ENCODE measurements at places on chromosomes 6 and 20.

DNA sequence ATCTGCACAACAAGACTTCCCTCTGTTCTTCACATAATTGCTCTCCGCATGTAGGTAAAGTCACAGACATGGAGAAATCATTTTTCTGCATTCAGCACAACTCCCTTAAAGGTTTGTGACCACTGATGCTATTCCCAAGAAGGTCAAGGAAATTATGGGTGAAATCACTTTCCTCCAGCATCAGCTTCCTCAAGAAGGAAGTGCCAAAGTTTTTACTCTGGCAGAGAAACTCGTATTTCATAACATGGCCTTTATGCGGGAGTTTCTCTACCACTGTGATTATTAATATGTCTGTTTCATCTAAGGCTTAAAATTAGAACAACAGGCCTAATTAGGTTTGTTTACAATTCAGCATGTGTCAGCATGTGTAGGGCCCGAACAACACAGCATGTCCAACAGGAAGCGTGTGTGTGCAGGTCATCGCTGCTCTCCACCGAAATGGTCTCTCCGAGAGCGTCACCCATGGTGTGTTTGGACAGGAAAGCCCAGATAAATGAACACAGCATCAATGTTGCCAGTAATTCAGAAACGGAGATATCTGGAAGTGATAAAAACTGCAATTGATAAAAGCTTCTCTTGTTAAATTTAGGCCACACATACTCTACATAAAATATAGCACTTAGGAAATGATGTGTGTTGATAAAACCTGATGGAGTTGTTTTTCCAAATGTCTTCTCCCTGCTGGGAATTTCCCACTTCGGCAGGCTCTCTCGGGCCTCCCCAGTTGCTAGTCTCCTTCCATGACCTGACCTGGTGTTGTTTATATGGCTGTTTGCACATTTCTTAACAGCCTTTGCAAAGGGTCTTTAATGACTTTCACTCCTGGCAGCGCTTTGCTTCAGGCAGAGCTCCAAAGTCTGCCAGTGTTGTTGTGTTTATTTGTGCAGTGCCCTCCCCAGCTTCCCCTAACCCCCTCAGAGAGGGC is 265.1 kb upstream of the CEP162 start:
- ATAC-seq: no peak

DNA sequence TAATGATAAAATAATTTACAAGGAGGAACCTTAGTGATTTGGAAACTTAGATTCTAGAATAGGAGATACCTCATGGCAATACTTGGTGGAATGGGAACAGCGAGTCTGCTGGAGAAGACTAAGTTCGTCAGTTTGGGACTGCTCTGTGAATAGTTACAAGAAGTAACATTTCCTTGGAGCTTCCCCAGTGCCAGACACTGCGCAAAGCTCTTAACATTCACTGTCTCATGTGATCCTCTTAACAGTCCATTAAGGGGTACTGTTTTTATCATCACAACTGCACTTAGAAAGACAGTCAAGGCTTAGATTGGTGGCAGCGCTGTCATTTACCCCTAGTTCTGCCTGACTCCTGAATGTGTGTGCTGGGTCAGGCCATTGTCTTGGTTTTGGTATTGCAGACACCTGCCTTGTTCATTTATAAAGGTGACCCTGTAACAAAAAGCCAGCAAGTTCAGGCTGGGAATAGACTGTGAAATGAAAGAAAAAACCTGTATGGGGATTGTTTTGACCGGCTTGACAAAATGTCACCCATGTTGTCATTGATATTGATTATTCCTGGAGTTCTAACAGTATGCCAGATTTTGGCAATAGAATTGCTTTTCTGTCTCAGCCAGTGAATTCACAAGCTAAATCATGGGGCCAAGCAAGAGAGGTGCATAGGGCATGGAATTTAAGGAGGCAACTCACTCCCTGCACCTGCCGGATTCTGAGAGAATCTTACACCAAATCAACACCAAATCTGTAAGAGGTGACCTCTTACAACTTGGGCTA is 118.4 kb downstream of the SASH1 start:
- ATAC-seq: no peak

DNA sequence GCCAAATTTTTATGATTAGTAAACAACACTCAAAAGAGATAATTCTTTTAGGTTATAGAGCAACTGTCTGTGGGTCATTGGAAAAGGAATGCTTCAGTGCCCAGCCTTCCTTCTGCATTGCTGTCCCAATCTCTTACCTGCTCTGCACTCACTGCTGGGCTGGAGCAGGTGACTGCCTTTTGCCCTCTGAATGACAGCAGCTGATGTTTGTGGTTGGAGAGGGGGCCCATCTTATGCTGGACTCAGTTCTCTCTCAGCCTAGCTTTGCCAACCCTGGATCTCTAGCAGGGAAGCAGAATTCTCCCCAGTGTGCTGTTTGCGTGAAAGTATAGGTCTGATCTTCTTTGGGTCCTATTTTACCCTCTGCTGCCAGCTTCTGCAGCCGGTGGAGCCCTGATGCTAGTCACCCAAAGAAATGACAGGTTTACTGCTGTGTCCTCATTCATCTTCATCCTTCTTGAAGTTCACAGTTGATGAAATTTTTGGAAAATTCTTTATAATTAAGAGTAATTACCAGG is 193.5 kb downstream of the ARID1B start:
- ATAC-seq: no peak

DNA sequence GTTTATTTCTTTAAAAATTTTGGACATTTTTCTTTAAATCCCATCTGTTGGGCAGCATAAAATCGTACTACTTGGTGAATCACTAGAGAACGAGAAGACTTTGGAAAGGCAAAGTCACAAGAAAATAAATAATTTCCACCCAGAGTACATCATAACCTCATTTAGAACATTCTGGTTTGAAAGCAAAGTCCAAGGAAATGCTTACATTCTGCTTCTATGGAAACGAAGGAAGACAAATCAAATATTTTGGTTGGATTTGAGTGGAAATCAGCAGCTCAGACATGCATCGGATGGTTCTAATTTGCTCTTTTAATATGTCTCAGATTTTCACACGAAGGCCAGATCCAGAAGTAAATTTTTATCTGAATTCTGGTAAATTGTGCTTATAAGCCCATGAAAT is 60.7 kb upstream of the LTV1 start:
- no peak for ATAC-seq

DNA sequence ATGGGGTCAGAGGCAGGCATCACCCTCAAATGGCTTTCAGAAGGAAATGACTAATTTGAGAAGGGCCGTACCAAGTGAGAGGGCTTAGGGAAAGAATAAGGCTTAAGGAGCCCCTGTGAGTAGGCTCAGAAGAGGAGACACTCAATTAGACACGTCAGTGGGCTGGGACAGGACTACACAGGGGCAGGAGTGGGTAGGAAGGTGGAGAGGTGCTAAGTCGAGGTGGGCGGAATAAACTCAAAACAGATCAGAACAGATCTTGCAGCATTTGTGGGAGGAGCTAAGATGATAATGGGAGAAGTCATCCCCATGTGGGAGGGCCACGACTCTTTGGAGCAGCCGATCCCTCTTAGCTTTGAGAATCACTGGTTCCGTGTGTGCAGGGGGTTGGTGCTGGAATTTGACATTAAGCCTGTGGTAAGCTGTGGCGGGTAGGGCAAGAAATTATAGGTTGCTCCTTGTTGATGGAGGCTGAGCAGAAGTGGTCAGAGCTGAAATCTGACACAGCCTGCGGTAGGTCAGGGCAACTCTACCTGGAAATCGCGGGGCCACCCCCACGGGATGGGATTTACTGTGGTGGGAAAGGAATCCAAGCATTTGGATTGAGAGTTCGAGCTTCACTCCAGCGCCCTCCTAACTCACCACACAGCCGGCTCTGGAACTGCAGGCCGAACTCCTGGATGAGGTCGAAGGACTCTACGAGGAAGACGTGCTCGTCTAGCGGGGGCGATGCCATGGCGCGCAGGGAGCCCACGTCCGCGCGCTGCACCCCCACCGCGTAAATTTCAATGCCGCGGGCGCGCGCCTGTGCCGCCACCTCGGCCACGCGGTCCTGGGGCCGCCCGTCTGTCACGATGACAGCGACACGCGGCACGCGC is 2.8 kb upstream of the RBPJL start:
- no peak for ATAC-seq

DNA sequence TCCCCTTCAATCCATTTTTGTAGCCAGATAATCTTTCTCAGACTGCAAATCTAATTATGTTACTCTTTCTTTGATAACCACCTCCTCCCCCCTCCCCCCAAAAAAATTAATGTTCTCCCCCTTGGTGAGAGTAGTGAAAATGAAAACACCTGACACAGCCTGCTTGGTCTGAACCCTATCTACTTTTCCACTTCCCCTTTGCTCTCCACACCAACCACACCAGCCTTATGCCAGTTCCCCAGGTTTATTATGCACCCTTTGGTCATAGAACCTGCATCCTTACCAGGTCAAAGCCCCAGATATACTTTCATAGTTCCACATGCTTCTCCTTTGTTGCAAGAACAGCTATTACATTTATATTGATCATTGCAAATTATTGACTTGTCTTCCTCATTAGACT is 19.4 kb downstream of the PFDN4 start:
- ATAC-seq: no peak

DNA sequence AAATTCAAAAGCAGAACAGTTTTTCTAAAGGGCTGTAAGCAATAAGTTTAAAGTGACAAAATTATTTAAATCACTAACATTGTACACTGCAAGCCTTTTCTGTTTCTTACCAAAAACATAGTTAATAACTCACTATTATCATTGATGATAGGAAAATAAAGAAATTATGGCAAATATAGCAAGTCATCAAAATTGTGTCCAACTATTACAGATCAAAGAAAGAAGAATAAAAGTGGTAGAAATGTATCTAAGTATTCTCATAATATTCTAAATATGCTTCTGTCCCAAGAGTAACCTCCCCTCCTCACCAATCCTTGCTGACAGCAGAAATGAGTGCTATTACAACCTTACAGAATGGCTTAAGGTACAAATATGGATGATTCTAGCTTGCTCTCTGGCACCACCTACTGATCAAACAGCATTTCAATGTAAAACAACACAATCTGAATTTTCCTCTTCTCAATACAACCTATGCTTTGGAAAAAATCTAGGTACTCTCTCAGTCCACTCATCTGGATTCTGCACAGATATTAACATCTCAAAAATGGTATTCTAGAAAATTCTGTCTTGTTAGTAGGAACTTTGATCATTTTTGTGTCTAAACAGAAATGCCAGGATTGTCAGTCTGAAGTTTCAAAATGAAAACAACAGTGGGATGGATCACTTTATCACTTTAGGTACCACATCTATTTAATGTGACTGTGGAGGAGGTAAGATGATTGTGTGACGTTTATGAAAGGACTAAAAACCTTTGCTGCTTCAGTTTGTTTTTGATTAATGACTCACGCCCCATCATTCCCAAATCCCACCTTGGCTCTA is 40.9 kb downstream of the ZFP64 start:
- no peak for ATAC-seq

GRCh38 chr6:4660377-4661321 is 115.6 kb upstream of the CDYL start:
- ATAC-seq: no peak

DNA sequence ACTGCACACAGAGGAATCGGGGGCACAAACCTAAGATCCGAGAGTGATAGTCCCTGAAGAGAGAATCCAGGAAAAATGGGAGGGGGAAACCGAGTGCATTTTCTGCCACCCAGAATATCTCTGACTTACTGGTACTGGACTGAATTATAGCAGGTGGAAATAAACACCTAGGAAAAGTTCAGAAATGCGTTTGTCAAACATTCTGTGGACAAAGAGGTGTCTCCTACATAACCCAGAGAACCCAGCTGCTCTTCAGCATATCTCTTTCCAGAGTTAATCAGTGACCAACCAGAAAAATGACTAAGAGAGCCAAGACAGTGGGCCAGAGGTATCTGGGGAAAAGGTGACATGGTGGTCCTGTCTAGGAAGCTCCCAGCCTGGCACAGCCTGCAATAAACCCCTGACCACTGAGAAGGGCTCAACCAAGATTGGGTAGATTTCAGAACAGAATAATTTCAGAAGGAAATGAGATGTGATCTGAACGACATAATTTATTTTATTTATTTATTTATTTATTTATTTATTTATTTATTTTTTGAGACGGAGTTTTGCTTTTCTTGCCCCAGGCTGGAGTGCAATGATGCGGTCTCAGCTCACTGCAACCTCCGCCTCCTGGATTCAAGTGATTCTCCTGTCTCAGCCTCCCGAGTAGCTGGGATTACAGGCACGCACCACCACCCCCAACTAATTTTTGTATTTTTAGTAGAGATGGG is 6.0 kb upstream of the VNN1 start:
- ATAC-seq: no peak

DNA sequence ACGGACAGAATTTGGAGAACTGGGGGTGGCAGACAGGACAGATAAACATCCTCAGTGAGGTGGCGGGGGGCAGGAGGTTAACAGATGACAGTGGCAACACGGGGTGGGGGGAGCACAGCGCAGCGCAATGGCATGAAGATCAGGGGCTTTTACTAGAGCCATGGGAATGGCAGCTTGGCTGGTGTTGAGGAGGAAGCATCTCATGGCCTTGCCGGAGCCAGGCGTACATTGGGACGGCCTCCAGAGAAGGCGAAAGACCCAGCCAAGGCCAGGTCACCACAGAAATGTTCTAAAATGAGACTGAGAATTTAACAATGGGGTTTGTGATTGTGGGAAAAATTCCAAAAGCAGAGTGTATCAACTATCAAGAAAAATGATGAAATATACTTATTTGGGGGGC is 173.0 kb downstream of the PRKN start:
- ATAC-seq: no peak
